Fibroblast of skin of left quadriceps (primary cell): ENCODE measurements at places on chromosomes 6 and 20.

GRCh38 chr6:124881898-124882578 is 80.2 kb upstream of the RNF217 start:
- DNase-seq: peak; percentile 27

DNA sequence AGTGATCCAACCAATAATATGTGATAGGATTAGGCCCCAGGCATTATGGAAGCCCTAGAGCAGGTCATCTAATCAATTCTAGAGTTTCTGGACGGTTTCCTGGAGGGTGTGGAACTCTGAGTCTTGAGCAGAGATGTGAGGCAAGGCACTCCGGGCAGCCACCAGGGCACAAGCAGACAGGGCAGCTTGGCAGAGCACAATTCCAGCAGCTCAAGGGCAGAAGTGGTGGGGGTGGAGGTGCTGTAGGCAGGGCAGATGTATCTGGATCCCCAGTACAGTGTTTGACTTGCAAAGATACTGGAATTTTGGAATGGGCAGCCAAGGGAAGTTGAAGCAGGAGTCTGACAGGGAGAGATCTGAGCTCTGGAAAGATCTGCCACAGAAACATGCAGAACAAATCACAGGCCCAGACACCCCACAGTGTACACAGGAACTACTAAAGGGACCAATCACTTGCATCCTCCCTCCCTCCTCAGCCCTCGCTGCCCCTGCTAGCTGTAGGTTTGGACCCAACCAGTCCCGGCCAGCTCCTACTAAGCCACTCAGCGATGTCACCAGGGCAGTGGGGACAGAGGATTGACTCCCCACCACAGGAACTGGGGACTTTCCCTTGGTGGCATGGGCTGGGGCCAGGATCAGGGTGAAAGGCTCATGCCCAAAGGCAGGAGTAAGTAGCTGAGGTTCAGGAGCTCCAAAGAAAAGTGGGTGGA is 47.0 kb downstream of the TFEB start:
- no peak for DNase-seq

GRCh38 chr6:68695403-68695802 is 60.3 kb downstream of the ADGRB3 start:
- DNase-seq: no peak

DNA sequence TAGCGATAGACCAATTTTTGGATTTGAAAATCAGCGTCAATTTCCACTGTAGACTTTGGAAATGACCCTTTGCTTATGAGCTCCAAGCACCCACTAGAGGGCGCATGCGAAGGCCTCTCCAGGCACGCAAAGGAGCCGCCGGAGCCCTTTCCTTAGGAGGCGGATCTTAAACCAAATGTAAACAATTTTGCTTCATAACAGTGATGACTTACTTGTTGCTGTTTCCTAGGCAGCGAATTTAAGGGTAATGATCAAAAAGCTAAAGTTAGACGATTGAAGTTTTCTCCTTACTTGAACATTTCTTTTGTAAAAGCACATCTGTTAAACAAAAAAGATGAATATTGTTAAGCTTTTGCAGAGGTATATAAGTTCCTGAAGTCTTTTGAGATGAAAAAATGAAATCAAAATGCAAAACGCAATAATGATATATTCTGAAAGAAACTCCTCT is 29.2 kb upstream of the EXOC2 start:
- peak; percentile 44 for DNase-seq

DNA sequence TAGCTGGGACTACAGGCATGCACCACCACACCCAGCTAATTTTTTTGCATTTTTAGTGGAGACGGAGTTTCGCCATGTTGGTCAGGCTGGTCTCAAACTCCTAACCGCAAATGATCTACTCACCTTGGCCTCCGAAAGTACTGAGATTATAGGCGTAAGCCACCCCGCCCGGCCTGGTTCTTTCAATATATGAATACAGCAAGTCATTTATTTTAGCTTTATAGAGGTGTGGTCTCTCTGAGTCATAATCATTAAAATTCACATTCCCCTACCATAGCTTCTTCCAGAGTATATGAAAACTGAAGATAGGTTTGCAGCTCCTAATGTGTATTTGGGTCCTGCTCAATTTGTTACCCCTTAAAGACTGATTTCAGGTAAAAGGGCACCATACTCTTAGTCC is 88.5 kb upstream of the FAM8A1 start:
- no peak for DNase-seq

- no peak for DNase-seq
Observed at GRCh38 chr6:167577891-167578361, 248.8 kb upstream of the AFDN start.

DNA sequence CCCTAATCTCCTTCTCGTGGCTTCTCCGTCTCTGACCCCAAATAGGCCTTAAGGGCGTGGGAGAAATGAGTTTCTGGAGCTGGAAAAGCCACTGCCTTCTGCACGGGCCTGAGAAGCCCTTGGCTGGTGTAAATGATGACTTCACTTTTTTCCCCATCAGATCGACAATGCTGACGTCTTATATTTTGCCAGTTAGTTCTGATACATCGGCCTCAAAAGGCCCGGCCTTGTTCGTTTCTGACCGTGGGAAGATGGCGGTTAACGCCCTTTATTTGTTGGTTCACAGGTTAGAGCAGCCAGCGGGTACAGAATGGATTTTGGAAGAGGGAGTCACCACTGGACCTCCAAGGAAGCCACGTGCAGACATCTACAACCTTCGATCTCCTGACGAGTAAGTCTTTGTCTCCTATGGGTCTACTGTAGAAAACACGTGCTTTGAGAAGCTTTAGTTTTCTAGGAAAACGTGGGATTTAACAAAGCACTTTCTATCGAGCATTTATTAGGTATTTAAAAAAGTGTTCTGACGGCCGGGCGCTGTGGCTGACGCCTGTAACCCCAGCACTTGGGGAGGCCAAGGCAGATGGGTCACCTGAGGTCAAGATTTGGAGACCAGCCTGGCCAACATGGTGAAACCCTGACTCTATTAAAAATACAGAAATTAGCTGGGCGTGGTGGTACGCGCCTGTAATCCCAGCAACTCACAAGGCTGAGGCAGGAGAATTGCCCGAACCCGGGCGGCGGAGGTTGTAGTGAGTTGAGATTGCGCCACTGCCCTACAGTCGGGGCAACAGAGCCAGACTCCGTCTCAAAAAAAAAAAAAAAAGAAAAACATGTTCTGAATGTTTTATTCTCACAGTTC is 1.2 kb upstream of the ZNFX1 start:
- no peak for DNase-seq

DNA sequence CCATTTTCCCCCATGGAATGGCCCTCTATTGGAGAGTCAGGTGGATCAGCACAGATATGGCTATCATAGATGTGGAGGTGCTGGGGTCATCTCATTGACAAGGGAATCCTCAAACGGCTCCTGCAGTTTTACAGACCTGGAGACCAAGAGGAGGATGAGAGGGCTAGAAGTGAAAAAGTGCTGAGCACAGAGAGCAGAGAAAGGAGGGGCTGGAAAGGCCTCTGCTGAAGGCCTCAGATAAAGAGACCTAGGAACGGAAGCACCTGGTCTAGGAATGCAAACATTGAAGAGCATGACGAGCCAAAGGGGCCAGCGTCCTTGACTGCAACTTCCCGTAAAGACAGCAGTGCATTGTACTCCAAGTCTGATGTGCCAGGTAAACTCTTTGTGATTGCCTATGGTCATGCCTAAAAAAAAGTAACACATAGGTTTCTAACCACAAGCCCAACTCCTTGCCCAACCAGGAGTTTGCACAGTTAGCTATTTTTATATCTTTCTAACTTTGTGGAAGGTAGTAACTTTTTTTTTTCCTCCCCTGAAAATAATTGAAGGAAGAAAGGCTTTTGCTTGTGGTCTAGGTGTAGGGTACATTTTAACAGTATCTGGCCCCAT is 15.2 kb downstream of the RSPH4A start:
- DNase-seq: no peak

GRCh38 chr20:44739942-44740341 is 5.7 kb upstream of the KCNK15 start:
- DNase-seq: no peak

GRCh38 chr6:113137426-113137825 is 719.7 kb upstream of the MARCKS start:
- no peak for DNase-seq
